Stimulated activated CD8-positive, alpha-beta memory T cell treated with anti-CD3 and anti-CD28 coated beads, Interleukin-4, amount 100 ng/mL, for 4 hours (primary cell): ENCODE measurements at places on chromosomes 4 and X.

DNA sequence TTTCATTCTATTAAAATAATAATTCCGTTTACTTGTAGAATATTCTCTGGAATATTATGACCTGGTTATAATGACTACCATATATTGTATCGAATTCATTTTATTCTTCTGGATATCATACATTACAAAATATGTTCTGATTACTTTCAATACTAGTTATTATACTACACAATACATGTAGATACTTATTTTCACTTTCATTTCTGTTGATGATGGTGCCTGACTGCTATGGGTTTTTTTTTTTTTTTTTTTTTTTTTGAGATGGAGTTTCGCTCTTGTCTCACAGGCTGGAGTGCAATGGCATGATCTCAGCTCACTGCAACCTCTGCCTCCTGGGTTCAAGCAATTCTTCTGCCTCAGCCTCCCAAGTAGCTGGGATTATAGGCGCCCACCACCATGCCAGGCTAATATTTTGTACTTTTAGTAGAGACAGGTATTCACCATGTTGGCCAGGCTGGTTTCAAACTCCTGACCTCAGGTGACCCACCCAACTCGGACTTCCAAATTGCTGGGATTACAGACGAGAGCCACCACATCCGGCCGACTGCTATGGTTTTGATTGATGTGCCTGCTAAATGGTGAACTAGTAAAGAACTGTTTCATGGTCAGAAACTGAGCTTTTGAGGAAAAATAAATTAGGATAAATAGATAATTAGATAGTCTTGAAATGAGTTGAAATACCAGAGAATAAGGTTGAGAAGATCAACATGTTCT is 39.5 kb downstream of the PCDH10 start:
- no peak for DNase-seq

DNA sequence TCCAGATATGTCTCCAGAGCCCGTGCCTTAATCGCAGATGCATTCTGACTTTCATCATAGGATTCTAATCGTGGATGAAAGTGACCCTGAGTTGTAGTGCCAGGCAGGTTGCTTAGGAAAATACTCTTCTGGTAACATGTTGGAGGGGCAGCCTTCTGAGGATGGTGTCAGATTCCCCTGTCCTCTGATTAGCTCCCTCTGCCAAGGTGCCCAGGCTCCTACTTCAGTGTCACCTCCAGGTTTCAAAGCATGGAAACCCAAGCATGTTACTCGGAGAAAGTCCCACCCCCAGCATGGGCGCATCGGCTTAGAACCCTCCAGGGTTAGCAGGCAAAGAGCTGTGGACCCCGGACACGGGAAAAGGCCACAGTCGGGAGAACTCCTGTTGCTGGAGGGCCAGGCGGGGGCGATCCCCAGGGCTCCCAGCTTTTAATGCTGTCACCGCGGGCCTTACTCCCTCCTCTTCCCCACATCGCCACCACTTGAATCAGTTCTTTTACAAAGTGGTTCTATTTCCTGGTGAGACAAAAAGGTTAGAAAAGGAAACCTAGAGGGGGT is 44.5 kb downstream of the TRIM2 start:
- DNase-seq, result no peak

DNA sequence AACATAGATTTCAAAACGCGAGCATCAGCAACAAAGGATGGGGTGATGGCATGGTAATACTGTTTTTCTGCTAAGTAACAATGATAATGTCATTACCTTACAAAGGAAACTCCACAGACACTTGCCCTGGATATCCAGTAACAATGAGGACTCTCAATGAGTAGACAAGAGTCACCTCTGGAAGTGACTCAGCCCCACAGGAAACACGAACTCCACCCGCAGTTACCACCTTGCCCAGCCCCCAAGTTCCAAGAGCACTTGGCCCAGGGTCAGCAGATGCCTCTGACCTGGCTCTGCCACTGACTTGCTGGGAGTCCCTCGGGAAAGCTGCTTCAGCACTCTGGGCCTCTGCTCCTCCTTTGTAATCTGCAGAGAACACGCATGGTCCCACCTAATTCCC is 110.3 kb upstream of the MAP3K15 start:
- no peak for DNase-seq

- no peak for DNase-seq
Observed at GRCh38 chr4:104446431-104447278, 48.0 kb downstream of the CXXC4 start.

DNA sequence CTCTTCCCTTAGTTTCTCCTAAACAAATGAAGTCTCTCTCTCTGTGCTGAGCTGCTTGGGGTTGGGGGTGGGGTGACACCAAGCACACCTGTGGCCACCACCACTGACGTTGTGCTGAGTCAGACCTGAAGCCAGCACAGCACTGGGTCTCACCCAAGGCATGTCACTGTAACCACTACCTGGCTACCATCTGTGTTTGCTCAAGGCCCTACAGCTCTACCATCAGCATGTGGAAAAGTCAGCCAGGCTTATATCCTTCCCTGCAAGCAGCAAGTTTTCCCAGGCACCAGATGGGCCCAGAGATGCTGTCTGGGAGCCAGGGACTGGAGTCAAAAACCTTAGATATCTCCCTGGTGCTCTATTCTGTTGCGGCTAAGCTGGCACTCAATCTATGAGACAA is 6.9 kb downstream of the CXCL10 start:
- DNase-seq, result no peak

GRCh38 chr4:86670298-86670697 is 76.2 kb downstream of the PTPN13 start:
- no peak for DNase-seq

GRCh38 chr4:17276776-17277175 is 235.1 kb downstream of the QDPR start:
- DNase-seq, result no peak

GRCh38 chrX:40868868-40869267 is 133.5 kb upstream of the MED14 start:
- no peak for DNase-seq

DNA sequence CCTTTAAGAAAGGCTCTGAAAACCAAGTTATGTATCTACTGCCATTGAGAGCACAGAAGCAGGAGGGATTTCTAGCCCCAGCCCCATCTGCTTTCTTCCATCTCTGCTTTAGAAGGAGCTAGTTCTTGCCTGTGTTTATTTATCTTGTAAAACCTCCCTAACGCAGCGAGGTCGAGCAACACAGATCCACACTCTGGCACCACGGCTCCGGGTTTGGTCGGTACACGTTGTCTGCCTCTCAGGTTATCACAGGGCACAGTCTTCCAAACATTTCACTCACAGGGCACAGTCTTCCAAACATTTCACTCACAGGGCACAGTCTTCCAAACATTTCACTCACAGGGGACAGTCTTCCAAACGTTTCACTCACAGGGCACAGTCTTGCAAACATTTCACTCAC is 69.7 kb upstream of the TLR3 start:
- DNase-seq, result no peak

DNA sequence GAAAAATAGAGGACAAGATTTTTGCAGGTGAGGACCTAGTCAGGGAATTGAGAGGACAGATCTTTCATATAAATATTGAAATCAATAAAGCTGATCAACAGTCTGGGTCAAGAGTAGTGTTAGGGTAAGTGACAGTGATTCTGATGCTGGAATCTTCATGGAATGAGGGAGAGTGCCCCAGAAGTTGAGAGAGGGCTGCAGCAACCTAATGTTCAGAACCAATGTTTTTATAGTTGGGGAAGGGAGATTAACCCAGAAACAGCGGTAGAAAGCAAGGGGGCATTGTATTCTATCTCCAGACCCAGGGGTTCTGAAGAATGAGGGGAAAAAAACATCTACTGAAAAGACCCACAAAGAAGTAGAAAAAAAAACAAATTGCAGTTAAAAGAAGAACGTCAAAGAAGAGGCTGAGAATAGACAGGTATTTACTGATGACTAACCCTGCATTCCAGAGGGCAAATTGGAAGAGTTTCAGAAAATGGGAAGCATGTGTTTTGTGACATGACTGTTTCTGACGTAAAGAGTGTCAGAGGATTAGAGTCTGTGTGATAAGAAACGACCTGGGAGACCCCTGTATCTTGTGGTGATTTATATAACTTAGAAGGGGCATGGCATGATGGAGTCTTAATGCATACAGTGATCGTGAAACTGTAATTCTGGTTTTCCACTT is 819.6 kb upstream of the EPHA5 start:
- no peak for DNase-seq

GRCh38 chr4:66273110-66273509 is 602.8 kb upstream of the EPHA5 start:
- DNase-seq, result no peak

DNA sequence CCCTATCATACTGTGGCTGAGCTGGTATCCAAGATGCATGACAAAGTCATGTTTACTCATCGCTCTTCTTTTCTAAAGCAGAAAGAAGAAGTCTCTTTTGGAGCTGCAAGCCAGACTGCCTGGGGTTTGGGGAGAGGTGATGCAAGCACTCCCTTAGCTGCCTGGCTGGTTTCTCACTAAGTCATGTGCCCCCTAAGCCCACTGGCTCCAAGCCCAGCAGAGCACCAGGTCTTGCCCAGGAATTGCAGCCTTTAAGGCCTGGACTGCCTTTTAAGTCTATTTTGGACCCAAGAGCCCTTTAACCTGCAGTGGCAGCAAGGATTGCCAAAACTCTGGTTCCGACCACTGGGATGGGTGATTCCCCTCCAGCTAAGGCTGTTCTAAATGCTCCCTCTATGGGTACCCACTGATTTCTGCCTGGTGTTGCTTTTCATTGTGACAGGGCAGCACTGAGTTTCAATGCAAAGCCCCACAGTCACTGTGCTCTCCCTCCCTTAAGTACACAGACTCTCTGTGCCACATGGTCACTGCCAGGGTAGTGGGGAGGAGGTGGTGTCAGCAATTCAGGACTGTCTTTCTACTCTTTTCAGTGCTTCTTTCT is 548.6 kb downstream of the TLL1 start:
- DNase-seq, result no peak

GRCh38 chrX:32010948-32011347 is 939.1 kb upstream of the FTHL17 start:
- no peak for DNase-seq

DNA sequence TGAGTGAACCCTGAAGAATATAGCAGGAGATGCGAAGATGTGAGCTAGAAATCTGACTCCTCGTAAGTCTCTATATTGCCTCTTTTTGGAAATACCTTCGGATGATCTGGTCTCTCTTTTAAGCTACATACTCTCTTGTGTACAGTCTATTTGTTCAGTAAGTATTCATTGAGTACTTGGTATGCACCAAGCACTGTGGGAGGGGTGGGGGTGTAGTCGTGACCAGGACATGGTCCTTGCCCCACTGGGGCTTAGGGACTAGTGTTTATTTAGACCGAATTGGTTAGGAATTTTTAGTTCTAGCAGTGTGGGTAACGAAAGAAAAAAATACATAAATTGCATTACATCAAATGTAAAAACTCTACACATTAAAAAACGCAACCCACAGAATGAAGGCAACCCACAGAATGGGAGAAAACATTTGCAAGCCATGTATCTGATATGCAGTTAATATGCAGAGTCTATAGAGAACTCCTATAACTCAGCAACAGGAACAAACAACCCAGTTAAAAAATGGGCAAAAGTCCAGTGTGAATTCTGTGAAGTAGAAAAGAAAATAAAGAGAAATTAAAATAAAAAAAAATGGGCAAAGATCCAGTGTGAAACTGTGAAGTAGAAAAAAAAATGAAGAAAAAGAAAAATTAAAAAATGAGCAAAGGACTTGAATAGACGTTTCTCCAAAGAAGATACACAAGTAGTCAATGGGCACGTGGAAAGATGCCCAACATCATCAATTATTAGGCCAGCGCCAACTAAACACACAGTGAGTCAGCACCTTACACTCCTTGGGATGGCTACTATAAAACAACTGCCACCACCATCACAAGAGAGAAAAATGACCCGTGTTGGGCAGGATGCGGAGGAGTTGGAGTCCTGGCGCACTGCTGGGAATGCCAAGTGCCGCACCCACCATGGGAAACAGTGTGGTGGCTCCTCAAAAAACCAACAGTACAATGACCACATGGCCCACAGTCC is 43.8 kb downstream of the RGS12 start:
- no peak for DNase-seq

- DNase-seq, result no peak
Observed at GRCh38 chrX:67585401-67585800, 41.6 kb downstream of the AR start.

DNA sequence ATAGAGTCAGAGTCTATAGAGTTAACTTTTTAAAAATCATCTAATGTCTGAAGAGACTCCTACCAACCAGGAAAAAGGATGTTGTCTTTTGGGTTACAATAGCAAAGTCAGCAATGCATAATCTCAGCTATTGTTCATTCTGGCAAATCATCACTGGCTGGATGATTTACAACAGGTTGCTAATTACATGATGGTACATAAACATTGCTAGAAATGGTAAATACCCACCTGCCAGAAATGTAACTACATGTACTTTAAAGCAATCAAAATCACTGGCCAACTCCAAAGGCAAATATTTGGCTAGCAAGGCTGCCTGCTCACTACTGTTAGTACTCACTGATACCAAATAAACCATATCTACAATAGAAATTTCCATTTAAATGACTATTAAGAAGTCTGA is 91.1 kb downstream of the PPP3CA start:
- no peak for DNase-seq

- DNase-seq, result no peak
Observed at GRCh38 chrX:31038575-31039326, 33.1 kb downstream of the FTHL17 start.

- no peak for DNase-seq
Observed at GRCh38 chr4:4781936-4782707, 77.3 kb upstream of the MSX1 start.

GRCh38 chrX:9465380-9466123 is 694 bp downstream of the TBL1X start:
- no peak for DNase-seq

- DNase-seq, result no peak
Observed at GRCh38 chr4:149279331-149279730, 536.3 kb downstream of the IQCM start.

- no peak for DNase-seq
Observed at GRCh38 chr4:176805155-176805554, 12.4 kb upstream of the VEGFC start.

DNA sequence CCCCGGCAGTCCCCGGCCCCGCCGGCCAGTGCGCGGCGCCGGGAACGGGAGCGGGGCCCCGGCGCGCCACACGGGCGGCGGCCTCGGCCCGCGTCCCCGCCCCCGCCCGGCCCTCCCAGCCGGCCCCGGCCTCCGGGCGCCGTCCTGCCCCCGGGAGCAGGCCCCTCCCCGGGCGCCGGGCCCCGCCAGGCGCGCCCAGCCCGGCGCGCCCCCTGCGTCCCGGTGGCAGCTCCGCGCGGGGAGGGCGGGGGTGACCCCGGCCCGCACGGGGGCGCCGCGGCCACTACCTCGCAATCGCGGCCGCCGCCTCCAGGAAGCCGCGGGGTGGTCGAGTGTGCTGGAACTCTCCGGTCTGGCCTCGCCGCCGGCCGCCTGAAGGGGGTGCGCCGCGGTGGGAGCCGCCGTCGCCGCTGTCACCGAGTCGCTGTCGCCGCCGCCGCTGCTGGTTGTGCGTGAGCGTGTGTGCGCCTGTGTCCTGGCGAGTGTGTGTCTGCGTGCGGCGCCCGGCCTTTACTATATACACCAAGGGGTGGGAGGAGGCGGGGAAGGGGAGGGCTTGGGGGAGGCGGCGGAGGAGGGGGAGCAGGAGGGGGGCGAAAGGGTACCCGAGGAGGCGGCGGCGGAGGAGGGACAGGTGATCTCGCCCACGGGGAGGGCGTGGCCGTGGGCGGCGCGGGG is at the start of gene RAI2:
TSS of gene RAI2 (minus strand) at position 488 of the 678 bp plus-strand sequence. CDS start 59,288 bp downstream, outside the sequence.
- DNase-seq, result no peak

GRCh38 chr4:12146339-12146738 is 717.6 kb upstream of the HS3ST1 start:
- no peak for DNase-seq

GRCh38 chr4:70473679-70474078 is 1.7 kb downstream of the MUC7 start:
- DNase-seq, result no peak
